ENCODE measurements at places on chromosomes 4 and X.

DNA sequence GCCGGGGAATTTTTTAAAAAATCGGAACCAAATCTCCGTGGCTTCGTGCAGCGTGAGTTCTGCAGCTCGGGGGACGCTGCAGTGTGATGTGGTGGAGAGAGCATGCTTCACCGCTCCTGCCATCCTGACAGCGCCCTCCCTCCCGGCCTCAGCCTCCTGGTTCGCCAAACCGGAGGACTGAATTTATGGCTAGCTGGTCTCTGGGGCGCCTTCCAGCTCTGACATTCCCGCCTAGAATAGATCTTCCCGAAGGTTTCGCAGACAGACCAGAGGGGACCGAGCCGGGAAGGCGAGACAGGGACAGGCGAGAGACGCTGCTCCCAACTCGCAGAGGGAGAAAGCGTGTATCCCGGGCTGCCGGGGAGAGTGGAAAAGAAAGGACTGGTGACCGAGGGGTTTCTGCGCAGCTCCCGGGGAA is 25.9 kb downstream of the HOPX start:
- peaks cover 51% of the 10 kb centered on the region for H3K4me1 ChIP-seq
- peak overlapping the region; percentile 98 for H3K4me3 ChIP-seq

GRCh38 chrX:130566028-130566683 is 164.4 kb downstream of the RBMX2 start:
- no peak overlapping the region for H3K4me3 ChIP-seq
- no peak overlapping the region for H3K27ac ChIP-seq
- peaks cover 4% of the 10 kb centered on the region for H3K36me3 ChIP-seq
- H3K27me3 ChIP-seq: peaks cover under 1% of the 10 kb centered on the region
- DNase-seq: no peak
- no peaks in the 10 kb centered on the region for H3K4me1 ChIP-seq

- H3K27me3 ChIP-seq: no peaks in the 10 kb centered on the region
- H3K36me3 ChIP-seq: peaks cover 4% of the 10 kb centered on the region
- H3K4me1 ChIP-seq: no peaks in the 10 kb centered on the region
- no peak for DNase-seq
- H3K4me3 ChIP-seq: no peak overlapping the region
Measured at GRCh38 chr4:38344929-38345328, 319.1 kb upstream of the KLF3 start.

DNA sequence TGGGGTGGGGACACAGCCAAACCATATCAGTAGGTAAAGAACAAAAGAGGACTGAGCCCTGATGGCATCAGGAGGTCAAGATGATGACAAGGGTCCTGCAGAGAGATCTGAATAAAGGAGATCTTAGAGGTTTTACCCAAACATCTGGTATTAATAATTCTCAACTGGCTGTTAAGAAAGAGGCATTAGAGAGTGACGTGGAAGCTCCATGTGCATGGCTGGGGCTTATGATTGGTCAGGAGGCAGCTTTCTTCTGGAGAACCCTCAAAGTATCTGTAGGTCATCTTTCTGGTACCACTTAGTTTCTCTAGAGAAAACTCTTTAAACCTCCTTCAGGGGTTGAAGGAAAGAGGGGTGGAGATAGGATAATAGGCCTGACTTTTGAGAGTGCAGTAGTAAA is 18.7 kb downstream of the MGST2 start:
- H3K4me3 ChIP-seq: no peak overlapping the region
- DNase-seq: no peak
- peaks cover 4% of the 10 kb centered on the region for H3K36me3 ChIP-seq
- no peak overlapping the region for H3K27ac ChIP-seq
- H3K4me1 ChIP-seq: peaks cover 6% of the 10 kb centered on the region

DNA sequence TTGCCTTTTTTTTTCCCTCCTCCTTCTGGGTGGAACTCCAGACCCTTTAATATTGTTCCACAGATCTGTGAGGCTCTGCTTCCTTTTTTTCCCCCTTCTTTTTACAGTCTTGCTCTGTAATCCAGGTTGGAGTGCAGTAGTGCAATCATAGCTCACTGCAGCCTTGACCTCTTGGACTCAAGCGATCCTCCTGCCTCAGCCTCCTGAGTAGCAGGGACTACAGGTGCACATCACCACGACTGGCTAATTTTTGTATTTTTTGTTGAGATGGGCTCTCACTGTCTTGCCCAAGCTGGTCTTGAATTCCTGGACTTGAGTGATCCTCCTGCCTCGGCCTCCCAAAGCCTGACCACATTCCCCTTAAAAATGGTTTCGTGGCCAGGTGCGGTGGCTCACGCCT is 26.8 kb downstream of the NSD2 start:
- H3K36me3 ChIP-seq: peaks cover 2% of the 10 kb centered on the region
- H3K27ac ChIP-seq: no peak overlapping the region
- H3K4me3 ChIP-seq: no peak overlapping the region
- H3K27me3 ChIP-seq: no peaks in the 10 kb centered on the region
- no peak for DNase-seq

GRCh38 chr4:95572304-95572991 is 23.7 kb upstream of the UNC5C start:
- no peak overlapping the region for H3K27ac ChIP-seq
- no peak overlapping the region for H3K4me3 ChIP-seq
- DNase-seq: no peak
- H3K4me1 ChIP-seq: no peaks in the 10 kb centered on the region
- H3K36me3 ChIP-seq: no peaks in the 10 kb centered on the region
- no peaks in the 10 kb centered on the region for H3K27me3 ChIP-seq

DNA sequence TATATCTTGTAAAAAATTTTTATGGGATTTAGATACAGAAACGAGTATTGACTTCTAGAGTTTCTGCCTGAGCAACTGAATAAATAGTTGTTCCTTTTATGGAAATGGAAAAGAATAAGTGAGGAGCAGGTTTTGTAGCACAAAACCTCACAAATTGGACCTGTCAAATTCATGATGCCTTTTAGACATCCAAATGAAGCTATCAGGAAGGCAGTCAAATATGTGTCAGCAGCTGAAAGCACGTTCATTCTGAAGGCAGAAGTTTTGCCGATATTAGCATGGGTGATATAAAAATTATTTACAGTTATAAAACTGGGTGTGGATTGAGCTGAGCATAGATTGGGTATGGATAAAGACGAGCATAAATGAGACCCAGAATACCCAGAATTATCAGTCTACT is 374.0 kb downstream of the EPHA5 start:
- no peaks in the 10 kb centered on the region for H3K27me3 ChIP-seq
- DNase-seq: no peak
- H3K4me1 ChIP-seq: no peaks in the 10 kb centered on the region
- H3K27ac ChIP-seq: no peak overlapping the region

All from T-helper 17 cell (primary cell).